ENCODE measurements at places on chromosomes 5 and 9.

GRCh38 chr5:120991569-120991968 is 527.5 kb downstream of the PRR16 start:
- DNase-seq, result no peak

GRCh38 chr9:19757745-19758144 is 31.1 kb downstream of the SLC24A2 start:
- no peak for DNase-seq

DNA sequence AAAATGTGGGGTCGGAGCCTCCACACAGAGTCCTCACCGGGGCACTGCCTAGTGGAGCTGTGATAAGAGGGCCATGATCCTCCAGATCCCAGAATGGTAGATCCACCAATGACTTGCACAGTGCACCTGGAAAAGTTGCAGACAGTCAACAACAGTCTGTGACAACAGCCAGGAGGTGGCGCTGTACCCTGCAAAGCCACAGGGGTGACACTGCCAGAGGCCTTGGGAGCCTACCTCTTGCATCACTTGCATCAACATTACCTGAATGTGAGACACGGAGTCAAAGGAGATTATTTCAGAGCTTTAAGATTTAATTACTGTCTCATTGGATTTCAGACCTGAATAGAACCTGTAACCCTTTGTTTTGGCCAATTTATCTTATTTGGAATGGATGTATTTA is 614.1 kb upstream of the CDH9 start:
- peak; percentile 15 for DNase-seq

- DNase-seq, result no peak
These were observed 43.0 kb downstream of the FSTL4 start for GRCh38 chr5:133569347-133569746.

GRCh38 chr5:28164568-28164967 is 1126.2 kb upstream of the CDH9 start:
- DNase-seq, result no peak

GRCh38 chr5:118126159-118126558 is 862.2 kb downstream of the DTWD2 start:
- no peak for DNase-seq

DNA sequence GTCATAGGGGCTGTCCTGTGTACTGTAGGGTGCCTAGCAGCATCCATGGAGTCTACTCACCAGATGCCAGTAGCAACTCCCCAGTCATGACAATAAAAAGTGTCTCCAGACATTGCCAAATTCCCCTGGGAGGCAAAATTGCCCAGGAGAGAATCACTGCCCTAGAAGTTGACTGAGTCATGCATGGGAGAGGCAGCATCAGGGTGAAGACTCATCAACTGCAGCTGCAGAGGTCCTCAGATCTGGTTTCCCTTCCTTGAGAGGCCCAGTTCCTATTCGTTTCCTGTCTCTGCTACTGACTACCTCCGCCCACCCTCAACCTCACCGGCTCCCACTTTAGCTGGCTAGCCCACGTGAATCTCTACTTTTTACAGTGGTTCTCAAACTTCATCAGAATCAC is 88.6 kb upstream of the AGXT2 start:
- DNase-seq, result no peak

GRCh38 chr9:3342159-3342777 is 183.5 kb downstream of the RFX3 start:
- DNase-seq, result no peak

GRCh38 chr5:26940994-26941393 is 97.4 kb downstream of the CDH9 start:
- no peak for DNase-seq

DNA sequence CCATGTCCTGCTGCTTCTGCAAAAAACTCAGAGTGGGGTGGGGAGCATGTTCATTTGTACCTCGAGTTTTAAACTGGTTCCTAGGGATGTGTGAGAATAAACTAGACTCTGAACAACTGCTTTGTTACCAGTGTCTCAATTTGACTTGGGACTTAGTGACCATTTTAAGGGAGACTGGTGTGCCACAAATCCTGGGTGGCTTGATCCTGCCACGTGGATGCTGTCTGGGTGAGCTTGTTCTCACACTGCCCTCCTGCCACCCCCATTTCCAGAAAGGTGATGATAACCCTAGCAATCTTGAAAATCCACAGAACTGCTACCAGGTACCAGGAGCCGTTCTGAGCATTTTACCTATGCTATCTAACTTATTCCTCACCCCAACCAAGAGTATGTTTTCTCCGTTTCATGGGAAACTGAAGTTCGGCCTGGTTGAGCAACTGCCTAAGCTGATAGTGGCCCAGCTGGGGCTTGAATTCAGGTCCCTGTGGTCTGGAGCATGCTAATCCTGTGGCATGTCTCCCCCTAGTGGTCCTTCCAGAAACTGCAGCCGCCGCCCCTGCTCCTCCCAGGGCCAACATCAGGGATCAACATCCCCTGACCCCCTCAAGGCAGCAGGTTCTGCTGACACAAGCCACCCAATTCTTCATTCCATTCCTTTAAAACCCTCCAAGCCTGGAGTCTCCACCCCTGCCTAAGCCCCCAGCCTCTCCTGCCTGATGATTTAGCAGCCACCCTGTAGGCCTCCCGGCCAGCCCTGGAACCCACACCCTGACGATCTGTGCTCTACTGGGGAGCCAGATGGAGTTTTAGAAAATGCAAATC is 2.8 kb downstream of the IL3 start:
- DNase-seq, result no peak

- DNase-seq, result no peak
These were observed 12.7 kb downstream of the MATR3 start for GRCh38 chr5:139306197-139306596.

GRCh38 chr5:66151030-66151429 is 6.9 kb downstream of the SREK1 start:
- DNase-seq, result no peak

DNA sequence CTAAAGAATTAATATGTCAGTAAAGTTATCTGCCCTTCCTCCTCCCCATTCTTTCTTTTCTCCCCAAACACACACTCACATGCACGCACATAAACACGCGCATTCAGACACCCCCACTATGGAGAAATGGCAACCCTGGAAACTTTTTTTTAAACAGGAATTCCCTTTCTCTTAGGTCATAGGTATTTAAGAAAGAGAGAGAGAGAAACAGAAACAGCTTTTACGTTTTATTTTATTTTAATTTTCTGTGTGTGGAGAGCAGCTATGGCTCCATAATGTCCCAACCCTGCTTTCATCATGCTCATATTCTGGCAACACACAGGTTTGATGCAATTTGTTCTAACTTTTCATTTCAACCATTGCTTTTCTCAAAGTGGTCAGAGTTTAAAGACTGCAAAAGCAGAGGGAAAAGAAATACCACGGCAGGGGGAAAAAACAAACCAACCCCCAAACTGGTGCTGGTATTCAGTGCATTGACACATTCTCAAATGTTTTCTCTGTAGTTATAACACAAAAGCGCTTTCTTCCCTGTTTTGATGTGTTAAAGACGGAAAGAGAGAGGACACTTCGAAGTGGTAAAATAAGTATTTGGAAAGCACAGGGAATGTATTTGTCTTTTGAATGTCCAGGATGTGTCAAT is 126.0 kb upstream of the TMEM161B start:
- no peak for DNase-seq

DNA sequence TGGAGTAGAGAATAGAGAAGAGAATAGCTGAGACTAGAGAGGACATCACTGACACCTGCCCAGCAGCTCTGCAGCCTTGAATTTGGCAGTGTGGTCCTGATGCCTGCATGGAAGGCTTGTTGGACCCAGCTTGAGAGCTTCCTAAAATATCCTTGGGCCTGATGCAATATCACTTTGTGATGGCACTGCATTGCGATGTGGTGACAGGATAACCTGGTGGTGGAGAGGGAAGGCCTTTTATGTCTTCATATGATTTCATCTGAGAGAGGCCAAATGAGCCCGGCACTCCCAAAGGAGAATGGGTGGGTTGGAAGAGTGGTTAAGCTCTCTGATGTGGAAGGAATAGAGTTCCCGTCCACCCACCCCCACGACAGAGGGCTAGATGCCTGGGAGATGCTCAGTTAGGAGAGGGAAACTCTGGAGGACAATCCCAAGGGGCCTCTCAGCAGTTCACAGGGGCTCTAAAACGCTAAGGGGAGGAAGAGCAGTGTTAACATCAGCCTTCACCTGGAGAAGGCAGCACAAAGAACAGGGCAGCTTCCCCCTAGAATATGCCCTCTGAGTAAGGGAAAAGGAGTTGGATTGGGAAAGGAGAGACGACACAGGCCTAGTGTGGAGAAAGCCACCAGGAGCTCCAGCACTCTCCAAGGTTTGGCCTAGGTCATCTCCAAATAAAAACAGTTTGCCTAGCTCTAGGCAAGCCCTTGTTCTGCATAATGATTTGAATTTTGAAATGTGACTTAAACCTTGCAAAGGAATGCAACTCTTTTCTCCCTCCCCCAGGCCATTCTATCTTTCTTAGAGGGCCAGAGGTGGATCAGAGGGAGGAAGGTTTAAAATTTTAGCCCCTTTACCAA is 99.8 kb upstream of the SSBP2 start:
- DNase-seq, result no peak

- no peak for DNase-seq
These were observed 21.3 kb upstream of the AOPEP start for GRCh38 chr9:94705162-94705702.

- DNase-seq, result no peak
These were observed 33.4 kb downstream of the SYK start for GRCh38 chr9:90834828-90835595.

- DNase-seq, result no peak
These were observed 271.6 kb downstream of the PLK2 start for GRCh38 chr5:58188262-58188651.

GRCh38 chr9:127884427-127884911 is 7.0 kb upstream of the AK1 start:
- DNase-seq, result no peak

GRCh38 chr5:80905405-80905804 is 54.8 kb upstream of the RASGRF2 start:
- no peak for DNase-seq

DNA sequence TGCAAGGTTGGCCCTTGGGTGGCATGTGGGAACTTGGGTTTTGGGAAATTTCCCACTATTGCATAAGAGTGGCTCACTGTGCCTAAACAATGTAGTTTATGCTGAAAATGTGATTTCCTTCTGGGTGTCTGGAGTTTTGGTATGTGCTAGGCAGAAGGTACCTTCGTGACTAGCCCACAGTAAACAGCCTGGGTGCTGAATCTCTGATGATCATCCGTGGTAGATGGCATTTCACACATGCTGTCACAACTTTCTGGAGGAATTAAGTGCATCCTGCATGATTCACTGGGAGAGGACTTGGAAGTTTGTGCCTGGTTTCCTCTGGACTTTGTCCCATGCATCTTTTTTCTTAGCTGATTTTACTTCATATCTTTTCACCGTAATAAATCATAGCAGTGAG is 64.5 kb downstream of the LNPEP start:
- no peak for DNase-seq

DNA sequence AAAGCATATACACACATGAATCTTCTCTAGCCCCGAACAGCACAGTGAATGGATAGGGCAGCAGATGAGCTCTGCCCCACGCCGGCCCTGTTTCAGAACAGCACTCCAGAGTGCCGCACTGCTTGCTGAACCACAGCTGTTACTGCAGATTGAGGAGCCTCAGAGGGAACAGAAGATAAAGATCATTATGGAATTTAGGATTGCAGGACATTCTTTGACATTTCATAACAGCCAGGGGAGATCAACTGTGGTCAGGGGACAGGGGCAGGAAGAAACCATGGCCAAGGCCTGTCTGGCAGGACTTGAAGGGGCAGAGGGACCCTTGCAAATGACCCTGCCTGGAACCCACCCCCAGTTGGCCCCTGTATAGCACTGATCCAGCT is 20.6 kb downstream of the IRF1 start:
- DNase-seq, result no peak

GRCh38 chr5:38494175-38494574 is 62.3 kb downstream of the LIFR start:
- no peak for DNase-seq

DNA sequence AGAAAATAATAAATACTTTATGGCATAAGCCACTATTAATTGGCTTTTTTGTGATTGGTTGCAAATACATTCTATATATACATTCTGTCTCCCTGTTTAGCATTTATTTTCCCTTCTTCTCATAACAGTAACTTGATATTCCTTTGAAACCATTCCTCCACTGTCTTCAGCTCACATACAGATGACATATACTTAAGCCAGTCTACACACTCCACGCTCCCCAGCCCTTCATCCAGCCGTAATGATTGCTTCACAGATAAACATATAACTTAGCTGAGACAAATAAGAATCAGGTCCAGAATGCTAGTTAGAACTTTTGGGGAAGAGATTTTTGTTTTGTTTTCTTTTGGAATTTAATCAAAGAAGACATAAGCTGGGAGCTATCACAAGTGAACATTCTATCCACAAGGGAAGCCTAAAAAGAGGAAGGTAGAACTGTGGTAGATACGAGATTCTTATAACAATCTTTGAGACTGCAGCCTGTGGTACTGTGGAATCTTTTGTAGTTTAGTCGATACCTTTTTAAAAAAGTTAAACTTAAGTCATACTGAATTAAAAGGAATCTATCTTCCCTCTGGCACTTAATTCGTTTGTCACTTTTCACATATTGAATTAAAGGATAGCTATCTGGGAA is 365.1 kb upstream of the PRR16 start:
- no peak for DNase-seq

DNA sequence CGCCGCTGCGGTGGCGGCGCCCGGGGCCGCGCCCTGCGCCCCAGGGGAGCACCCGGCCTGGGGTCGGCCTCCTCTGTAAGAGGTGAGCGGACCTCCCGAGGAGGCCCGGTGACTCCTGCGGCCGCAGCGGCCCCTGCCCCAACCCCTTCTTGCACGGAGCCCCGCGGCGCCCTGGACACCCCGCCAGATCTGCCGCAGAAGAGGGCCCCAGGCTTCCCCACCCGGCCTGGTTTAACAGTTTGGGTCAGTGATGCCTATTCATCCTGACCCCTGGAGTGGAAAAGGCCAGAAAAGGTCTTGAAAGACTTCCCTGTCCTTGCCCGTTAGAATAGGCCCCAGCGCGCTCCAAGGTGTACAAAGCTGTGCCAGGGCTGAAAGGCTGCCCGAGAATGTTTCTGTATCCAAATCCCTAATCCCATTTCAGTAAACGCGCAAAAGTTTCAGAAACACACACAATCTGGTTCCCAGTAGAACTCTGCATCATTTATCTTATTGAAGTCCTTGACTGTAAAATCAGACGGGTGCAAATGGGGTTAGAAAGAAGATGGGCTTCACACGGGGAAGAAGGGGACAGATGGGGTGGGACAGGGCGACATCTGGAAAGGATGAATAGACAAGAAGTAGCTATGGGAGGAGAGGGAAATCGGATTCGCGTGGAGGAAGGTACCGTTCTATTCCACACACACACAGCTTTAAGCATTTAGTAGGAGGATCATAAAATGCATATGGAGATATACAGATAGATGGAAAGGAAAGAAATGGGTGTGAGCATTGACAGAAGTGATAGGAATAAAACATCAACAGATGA is 1.1 kb upstream of the SSBP2 start:
- no peak for DNase-seq

- no peak for DNase-seq
These were observed 24.7 kb downstream of the ZBTB34 start for GRCh38 chr9:126885131-126885641.
